ENCODE measurements at places on chromosomes 16 and 17.

GRCh38 chr16:77298418-77299360 is 99.5 kb downstream of the SYCE1L start:
- no peak for DNase-seq

DNA sequence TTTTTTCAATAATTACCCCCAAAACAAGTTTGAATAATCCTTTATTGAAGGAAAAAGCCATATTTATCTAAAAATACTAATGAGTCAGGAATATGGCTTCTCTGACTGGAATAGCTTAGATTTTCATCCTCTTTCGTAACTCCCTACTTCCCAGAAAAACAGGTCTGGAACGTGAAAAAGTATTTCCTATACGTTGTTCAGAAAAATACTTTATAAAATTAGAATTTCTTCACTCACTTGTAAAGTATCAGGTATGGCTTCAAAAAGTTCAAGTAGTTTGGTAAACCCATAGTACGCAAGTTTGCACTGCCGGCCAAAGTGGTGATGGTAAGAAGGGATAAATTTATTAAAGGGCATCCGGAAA is 33.7 kb downstream of the MARF1 start:
- no peak for DNase-seq

- DNase-seq, result no peak
These were observed 6.1 kb upstream of the SPN start for GRCh38 chr16:29656688-29657523.

DNA sequence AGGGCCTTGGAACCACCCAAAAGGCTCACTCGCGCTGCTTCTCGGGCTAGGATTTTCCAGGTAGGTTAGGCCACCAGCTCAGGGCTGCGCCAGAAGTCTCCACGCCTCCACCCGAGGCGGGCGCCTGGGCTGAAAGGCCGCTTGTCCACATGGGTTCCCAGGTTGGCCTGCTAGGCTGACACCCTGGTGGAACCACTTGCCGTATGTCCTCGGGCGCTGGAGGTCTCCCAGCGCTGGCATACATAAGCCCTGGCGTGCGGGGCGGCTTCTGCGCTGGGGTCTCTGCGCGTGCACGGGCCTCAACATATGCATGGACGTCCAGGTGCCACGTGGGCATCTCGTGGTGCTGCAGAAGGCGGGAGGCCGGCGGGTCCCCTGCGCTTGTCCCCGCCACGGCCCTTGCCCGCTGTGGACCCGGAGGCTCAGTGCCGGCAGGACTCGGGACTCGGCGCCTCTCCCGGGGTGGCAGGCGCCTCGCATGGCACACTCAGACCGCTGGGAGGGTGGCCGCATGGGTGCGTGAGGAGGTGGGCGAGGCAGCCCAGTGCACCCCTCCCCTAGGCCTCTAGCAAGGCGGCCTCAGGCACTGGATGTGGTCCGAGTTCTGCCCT is 47.2 kb upstream of the ZNF629 start:
- DNase-seq, result no peak

- DNase-seq, result no peak
These were observed 8.1 kb downstream of the AMZ2 start for GRCh38 chr17:68255731-68256538.

- peak; percentile 79 for DNase-seq
These were observed 4.4 kb upstream of the HOXB5 start for GRCh38 chr17:48597778-48598631.

DNA sequence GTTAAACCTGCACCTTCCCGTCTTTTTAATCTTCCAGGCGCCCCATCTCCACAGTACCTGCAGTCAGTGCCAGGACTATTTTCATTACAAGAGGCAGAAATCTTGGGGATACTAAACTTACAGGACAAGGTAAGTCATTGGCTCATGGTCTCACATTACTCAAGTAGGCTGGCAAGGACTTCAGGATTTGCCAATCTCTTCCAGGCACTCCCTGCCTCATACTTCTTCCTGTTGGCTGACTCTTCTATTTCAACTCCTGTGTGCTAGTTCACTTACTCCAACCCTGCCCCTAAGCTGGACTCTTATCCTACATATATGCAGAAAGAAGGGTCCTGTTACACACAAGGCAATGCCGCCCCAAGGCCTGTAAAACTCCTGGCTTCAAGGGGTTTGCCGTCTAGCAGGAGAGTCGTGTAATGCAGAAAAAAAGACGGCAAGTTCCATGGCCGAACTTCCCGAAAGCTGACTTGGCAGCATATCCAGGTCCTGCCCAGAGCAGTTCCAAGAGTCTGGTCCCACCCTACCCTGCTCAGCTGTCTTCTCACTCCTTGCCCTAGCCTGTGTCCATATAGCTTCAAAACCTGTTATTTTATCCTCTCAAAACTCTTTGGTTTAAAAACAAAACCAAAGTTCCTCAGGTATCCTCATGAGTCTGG is 14.8 kb downstream of the ERN1 start:
- DNase-seq, result no peak

All from NCI-H2029 (cell line).